ENCODE measurements at places on chromosomes 4 and X.

DNA sequence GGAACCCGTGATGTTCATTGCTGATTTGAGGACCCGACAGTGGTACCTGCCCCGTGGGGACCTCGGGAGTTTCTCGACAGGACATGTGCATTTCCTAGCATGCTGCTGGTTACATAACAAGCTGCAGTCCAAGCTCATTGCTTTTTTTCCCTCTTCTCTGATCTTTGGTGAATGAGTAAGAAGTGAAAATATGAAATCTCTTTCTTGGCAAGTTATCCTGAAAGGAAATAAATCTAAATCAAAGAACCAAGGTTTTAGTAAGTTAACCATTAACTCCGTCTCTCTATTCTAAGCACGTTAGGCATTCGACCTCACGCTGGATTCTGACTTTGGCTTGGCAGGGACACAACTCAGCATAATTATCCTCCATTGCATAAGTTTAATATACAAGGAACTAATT is 86.6 kb downstream of the STK32B start:
- no peak for DNase-seq

DNA sequence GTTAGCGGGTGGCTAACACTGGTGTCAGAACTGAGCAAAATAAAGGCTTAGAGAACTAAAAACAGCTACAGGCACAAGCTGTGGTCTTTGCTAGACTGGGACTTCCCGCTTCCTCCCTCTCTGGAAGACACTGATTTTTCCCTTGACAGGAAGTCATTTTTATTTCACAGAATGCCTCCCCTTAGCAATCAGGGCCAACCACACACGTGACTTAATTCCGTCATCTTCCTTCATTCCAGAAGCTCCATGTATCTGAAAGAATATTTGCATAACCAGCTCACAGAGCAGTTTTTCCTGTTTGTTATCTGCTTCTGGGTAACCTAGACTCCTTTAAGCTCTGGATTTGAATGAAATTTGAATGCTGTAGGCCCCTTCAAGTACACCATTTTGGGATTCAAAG is 327.5 kb upstream of the FRG1 start:
- DNase-seq = no peak

DNA sequence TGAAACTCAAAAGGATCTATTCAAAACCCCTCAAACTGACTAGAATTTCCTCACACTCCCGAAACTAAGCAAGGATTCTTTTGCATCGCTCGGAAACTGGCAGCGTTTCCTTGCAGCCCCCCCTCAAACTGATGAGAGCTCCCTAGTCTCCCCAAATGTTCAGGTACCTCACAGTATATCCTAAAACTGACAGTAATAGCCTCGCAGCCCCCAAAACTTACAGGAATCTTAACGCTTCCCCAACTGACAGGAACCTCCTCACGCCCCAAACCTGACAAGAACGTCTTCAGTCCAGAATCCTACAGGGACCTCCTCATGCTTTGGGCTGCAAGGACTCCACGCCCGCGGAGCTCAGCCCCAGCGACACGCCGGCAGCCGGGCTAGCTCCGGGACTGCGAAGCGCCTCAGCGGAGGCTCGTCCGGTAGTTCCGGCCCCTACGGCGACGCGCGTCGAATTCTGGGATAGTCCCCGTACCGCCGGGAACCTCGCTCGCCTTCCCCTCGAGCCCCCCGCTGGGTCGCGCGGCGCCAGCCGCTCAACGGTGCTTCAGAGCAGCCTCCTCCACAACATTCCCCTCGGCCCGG is 640 bp downstream of the PHF8 start:
- DNase-seq = no peak

GRCh38 chr4:40990236-40990898 is 224.0 kb downstream of the APBB2 start:
- no peak for DNase-seq

DNA sequence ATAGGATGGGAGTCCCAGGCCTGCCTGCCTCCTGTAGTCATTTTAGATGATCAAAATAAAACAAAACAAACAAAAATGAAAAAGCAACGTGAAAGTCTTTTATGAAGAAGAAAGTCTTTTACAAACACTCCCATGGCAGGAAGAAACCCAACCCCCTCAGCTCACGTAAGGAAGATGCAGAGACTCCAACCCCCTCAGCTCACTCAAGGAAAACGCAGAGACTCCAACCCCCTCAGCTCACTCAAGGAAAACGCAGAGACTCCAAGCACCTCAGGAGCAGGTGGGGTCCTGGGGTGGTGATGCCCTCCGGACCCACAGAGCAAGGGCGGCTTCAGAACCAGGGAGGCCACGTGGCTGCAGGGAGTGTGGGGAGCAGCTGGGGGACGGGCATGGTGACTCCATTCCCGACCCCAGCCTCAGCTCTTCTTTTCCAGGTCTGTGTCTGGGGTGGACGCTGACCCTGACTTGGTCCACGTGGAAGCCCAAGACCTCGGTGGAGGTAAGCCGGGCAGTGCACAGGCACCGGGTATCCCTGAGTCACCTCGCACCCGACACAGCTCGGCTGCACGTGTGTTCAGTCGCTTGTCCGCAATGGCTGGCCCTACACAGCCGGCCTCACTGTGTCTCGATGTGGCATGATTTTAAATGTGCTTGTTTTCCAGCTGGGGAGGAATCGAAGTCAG is 226.5 kb upstream of the PSAPL1 start:
- DNase-seq = no peak

DNA sequence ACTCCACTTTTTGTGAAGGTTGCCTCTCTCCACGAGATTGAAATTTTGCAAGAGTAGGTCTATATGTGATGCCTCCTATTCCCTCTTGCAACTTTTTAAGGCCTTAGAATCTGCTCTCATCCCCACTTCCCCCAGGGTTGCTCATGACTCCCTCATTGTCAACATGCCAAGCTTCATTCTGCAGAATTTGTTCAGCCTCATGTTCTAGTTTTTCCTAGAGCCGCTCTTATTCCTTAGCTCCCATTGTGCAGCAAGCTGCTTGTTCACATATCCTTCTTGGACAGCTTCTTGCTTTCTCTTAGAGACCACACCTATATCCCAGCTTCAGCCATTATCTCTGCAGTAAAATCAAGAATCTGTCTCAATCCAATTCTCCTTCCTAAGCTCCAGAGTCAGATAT is 82.4 kb downstream of the CNGA2 start:
- DNase-seq = no peak

DNA sequence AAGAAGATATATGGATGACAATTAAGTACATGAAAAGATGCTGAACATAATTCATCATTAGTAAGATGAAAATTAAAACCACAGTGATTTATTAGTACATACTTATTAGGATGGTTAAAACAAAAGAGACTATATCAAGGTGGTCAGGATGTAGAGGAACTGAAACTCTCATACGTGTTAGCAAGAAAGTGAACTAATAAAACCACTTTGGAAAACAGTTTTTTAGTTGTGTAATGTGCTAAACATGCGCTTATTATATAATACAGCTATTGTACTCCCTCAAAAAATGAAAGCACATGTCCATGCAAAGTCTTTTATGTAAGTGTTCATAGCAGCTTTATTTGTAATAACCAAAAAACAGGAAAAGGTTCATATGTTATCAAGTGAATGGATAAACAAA is 89.9 kb upstream of the KCTD8 start:
- DNase-seq = no peak

DNA sequence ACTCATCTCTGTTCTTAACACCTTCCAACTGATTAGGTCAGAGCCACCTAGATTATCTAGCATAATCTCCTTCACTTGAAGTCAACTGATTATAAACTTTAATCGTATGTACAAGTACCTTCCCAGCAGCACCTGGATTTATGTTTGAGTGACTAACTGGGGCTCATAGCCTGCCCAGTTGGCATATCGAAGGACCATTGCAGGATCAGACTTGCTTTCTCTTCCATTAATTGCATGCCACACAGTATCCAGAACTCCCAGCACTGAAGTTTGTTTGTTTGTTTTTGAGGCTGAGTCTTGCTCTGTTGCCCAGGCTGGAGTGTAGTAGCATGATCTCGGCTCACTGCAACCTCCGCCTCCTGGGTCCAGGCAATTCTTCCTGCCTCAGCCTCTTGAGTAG is 27.9 kb downstream of the GRK4 start:
- no peak for DNase-seq

DNA sequence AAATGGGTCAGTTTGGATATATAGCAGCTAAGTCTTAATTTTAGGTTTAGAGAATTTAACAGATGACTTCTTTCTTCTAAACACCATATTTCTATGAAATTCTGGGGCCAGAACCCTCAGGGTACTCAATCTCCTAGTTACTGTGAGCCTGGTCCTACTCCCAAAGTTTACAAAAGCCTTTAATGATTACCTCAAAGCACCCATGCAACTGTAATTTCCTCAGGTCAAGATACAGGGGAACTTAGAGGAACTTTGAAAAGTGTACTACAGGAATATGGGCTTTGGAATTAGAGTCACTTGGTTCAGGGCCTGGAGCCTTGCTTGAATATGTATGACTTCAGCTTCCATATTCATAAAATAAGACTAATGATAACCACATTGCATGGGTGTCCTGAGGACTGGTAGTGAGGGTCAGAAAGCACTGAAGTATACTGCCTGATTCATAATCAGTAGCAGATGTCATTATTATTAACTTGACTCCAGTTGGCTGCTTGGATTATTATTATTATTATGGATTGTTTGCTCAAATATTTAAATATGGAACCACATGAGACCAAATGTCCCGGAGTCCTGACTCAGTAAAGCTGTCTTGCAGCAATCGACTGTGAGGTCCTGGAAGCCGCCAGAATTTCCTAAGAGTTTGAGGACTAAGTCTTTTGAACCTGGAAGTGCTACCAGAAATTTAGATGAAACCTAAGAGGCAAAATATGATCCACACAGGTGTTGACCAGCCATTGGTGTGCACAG is 2.0 kb upstream of the ADH7 start:
- DNase-seq = no peak

DNA sequence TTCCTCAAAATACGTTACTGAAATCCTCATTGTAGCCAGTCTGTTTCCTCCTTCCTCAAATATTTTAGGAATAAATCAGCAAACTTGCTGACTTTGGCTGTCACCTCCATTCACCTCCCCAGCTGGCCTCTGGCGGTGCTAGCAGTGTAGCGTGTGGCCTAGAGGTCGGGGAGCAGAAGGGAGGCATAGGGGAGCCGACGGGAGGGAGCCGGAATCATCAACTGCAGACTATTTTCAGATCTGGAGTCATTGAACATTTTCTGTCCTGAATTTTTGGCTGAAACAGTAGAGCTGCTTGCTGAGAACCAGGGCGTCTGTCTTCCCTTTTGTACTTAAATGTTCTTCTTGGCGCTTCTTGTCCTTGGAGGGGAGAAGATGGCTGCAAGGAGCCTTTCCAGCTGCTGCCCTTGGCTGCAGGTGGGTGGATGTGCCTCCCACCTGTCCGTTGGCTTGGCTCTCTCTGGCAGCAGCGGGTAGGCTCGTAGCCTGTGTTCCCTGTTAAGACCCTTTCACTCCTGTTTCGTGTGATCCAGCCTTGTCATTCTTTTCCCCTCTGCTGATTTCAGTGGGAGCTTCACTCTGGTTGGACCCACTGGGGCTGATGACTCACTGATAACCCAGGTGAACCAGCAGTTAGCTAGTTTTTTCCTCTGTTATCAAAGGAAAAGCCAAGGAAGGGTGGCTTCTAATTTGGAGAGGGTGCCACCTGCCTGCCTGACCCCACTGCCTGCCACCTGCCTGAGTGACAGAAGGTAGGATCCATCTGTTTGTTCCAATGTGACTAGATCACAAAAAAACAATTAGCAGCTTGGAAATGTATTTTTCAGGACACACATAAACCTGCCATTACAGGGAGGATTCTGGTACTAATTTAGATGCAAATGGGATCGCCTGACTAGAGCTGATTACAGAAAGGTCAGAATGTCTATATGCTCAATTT is 135.9 kb downstream of the GATB start:
- no peak for DNase-seq

- DNase-seq = no peak
These were observed 25.7 kb downstream of the SLC9B2 start for GRCh38 chr4:103050736-103051436.

DNA sequence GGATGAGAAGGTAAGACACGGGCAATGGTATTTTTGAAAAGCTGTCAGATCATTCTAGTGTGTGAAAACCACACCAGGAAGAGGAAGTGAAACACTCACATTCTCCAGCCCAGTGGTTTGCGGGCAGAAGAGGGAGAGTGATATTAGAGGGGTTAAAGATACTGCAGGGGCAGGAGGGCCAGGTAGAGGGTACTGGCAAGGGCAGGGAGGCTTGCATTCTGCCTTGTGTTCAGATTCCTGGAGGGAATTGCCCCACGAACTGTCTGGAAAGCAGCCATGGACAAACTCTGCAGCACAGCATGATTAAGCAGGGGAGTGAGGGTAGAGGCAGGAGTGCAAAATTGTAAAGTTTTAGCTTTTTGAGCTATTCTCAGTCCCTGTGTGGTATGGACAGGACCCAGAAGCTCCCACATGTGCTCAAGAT is 30.9 kb downstream of the NIPAL1 start:
- peak; percentile 82 for DNase-seq

DNA sequence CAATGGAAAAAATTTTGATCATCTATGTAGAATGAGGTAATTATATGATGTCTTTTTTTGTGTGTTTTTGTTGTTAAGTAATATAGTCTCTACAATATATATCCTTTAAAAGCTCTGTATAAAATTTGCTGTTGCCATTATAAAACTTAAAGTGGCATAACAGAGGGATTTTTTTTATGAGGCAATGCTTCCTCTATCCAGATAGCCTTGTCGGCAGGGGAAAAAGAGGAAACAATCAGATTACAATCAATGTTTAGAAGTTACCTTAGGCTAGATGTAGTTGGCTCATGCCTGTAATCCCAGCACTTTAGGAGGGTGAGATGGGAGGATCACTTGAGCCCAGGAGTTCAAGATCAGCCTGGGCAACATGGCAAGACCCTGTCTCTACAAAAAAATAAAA is 86.8 kb downstream of the DIAPH2 start:
- DNase-seq = no peak

- no peak for DNase-seq
These were observed 434.9 kb downstream of the PDGFC start for GRCh38 chr4:156536661-156537060.

DNA sequence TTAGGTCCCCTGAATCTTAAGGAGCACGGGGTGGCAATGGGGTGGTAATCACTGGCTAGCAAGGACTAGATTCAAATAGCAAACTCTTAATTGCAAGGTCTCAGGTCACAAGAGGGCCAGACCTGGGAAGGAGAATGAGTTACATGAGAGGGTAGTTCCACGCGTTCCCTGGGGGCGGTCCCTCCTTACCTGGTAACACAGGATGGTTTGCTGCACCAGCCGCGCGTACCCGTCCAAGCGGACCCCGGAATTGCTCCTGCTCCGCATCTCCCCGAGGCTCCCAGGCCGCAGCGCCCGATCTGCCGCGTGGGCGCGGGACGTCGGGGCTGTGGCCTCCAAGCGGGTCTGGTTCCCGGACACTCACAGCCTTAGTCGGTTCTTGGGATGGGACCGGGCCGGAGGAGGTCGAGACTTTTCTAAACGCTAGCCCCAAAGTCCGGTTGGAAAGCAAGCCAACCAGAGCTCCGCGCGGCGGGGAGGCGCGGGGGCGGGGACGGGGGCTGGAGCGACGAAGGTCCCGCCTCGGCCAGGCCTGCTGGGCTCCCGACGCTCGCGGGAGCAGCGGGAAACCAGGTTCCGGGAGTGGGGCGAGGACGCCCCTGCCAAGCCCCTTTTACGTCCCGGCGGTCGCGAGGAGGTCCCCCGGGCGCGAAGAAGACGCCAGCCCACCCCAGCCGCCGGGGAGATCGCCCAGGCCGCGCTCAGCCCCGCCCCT is at the start of gene PHKA2:
Gene PHKA2 (minus strand): TSS at position 449 of the 715 bp plus-strand sequence. CDS start 182 bp downstream, at position 267.
- DNase-seq = no peak

GRCh38 chr4:55079451-55080173 is 45.8 kb downstream of the KDR start:
- DNase-seq = no peak

GRCh38 chr4:164116286-164116685 is 621.8 kb downstream of the TMA16 start:
- DNase-seq = no peak

- no peak for DNase-seq
These were observed 22.4 kb downstream of the AFF1 start for GRCh38 chr4:86957215-86957614.

Measured in activated CD4-positive, alpha-beta memory T cell treated with anti-CD3 and anti-CD28 coated beads, Interleukin-2, amount 10 ng/mL, durations not matched to agents 7 days and 5 days (primary cell).